Activated CD4-positive, alpha-beta T cell treated with anti-CD3 and anti-CD28 coated beads for 36 hours (primary cell): ENCODE measurements at places on chromosomes 1 and 21. TPM values are rescaled to one million over a fixed set of nuclear protein-coding genes. Genes with fewer than 3 reads are reported as not detected.

DNA sequence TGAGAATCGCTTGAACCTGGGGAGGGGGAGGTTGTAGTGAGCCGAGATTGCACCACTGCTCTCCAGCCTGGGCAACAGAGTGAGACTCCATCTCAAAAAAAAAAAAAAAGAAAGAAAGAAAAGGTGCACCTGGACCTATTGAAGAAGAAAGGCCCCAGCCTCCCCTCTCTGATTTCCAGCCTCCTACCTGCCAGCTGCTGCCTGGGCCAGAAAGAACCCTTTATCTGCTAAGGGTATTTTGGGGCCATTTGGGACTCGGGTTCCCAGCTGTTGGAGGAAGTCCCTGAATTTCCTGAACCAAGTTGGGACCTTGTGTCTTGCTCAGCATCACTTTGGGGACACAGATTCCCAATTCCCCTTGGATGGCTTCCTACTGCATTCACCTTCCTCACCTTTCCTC lies 3.9 kb upstream of the TNFRSF8 start:
- DNase-seq, result no peak

The TRIM62 gene
- 3.7 TPM for total RNA-seq

DNA sequence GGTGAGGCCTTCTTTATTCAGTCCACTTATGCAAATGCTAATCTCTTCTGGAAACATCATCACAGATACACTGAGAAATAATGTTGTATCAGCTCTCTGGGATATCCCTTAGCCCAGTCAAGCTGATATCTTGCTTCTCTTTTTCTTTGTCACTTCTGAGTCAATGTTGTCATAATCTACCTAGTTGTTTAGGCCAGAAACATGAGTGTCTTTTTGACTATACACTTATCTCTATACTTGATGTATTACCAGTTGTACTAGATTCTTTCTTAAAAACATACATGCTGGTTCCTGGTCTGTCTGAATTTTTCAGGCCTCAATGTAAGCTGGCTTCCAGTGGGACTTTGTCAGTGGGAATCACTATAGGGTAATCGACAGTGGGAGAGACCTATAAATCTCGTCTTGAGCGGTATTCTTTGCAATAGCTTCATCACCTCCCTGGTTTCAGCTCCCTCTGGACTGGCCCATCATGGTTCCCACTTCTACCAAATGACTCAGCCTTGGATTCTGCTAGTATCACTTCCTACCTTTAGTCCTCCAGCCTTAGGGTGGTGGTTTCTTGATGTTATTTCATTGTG lies 135.2 kb upstream of the CYYR1 start:
- DNase-seq, result no peak

DNA sequence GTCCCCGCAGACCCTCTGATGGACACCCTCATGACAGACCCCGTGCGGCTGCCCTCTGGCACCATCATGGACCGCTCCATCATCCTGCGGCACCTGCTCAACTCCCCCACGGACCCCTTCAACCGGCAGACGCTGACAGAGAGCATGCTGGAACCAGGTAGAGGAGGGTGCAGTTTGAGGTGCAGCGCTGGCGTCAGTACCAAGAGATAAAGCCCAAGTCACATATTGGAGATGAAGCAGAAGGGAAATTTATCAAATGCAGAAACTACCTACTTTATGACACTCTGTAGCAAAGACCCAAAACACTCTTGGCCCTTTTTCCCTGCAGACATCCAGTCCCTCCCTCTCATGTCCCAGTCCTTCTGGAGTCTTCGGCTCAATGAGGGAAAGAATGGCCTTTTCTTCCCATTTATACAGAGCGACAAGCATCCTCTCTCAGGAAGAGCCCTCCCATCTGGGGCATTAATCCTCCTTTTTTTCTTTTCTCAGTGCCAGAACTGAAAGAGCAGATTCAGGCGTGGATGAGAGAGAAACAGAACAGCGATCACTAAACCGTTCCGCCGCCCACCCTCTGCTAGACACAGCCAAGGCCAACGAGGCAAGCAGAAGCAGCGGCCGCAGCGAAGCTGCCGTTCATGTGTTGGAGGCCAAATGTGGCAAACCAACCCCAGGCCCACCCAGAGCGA lies 30.8 kb upstream of the KIF1B start:
- DNase-seq, result no peak

DNA sequence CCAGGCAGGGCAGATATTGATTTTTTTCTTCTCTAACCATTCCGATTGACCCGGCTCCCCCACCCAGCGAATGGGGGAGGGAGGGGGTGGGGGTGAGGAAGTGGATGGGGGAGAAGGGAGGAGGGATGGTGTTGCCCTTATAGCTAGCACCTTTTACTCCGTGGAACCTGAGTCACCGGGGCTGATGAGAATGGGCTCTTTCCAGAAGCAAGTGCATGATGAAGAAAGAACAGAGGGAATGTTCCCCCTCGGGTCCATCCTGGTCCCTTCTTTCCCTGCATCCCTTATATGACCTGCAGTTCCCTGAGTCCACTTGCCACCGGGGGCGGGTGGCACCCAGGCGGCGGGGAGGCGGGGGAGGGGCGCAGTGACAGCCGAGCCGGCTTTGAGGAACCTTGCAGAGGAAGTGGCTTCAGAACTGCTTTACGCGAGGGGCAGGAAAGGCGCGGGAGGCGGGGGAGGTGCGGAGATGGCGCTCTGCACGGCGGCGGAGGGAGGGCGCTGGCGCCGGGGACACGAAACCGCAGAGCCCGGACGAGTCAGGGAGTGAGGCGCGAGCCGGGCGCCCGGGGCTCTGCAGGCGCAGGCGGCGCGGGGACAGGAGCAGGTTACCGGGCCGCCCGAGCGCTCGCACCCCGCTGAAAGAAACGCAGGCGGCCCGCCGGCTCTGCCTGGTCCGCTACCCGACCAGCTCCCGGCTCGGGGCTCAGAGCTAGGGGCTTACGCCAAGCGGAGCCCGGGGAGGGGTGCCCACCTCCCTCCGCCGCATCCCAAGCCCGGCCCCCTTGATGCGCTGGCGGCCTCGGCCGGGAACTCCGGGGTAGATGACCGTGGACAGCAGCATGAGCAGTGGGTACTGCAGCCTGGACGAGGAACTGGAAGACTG lies 49.7 kb downstream of the RASSF5 start:
- DNase-seq, result peak; percentile 95

DNA sequence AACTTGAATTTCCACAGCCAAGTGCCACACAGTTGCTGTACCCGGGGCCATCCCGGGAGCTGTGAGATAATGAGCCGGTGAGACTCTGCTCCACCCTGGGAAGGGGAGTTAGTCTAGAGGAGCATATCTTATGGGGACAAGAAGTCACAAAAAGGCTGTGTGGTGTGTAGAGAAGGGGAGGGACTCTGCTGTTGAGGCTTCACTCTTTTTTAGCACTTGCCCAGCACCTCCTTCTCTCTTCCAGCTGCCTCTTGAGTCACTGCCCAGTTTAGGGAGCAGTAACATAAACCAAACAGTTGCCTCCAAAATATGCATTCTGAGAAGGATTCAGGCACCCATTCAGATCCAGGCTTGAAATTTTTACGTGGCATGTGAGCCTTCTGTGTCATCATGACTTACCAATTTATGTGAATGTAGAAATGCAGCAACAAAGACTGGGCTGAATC lies 744 bp upstream of the WDR26 start:
- peak; percentile 49 for DNase-seq

The S100A8 gene
- total RNA-seq, result not detected
